GM23248 (cell line): ENCODE measurements at places on chromosomes 11 and 22.

GRCh38 chr11:47686151-47686550 lies 29.0 kb downstream of the AGBL2 start:
- DNase-seq = no peak

- DNase-seq = no peak
Measured at GRCh38 chr11:78195917-78196560, 7.3 kb downstream of the USP35 start.

DNA sequence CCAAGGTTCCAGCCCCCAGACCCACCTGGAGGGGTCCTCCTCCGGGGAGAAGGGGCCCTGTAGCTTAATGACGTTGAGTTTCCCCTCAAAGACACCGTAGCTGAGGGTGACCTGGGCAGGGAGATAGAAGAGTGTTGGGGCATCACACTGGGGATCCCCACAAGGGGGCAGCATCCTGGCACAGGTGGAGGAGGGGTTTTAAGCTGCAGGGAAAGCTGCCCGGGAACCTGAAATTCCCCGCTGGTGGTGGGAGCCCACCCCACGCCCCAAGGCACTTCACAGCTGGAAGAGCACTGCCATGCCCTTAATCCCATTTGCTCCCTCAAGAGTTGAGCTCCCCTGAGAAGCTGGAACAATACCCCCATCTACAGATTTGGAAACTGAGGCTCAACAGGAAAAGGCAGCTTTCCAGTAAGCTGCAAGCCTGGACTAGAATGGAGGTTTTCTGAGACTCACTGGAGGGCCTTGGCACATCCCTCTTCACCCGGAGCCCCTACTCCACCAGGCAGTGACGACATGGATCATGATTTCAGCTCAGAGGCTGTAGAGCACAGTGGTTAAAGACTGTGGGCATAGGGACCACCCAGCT lies 13.7 kb downstream of the MFNG start:
- DNase-seq = peak; percentile 49

DNA sequence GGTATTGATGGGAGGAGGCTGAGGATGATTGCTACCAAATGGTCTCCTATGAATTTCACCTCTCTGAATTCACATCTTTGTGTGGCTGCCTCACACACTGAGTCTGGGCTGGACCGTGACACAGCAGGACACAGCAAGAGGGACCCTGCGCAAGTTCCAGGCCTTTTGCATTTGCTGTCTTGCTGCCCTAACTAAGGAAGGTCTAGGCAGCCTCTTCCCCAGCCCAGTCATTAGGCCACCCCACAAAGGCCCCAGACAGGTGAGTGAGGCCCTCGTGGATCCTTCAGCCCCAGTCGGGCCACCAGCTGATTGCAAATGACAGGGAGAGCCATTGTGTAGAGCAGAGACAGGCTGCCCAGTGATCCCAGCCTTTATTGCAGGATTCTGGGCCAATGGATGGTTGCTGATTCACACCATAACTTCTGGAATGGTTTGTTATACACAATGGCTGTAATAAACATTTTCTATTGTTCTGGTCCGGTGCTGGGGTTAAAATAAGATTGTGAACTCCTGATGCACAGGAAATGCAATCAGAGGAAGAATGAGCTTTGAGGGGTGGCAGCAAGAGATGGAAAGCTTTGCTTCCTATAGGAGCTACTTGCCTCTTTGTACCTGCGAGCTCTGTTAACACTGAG lies 28.5 kb upstream of the CSNK2A3 start:
- DNase-seq = no peak

- DNase-seq = peak; percentile 70
Measured at GRCh38 chr11:64489831-64490441, 101.1 kb upstream of the SLC22A12 start.

- peak; percentile 85 for DNase-seq
Measured at GRCh38 chr22:26550498-26551033, 38.3 kb upstream of the TFIP11 start.

DNA sequence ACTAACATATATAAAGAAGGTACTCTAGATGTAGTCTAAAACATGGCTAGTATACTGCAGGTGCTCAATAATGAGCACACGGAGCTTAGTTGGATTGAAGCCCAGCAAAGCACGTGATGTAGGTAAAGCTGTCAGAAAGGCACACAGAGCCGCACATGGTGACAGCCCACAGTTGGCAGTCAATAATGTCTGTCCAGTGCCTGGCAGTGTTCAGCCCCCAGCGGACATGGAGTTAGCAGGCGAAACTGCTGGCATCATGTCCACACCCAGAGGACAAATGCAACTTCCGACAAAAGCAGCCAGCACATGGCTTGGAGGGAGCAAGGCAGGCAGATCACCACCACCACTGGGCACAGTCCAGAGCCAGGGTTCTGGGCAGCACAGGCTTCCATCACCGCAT lies 43.5 kb upstream of the H19 start:
- DNase-seq = no peak

DNA sequence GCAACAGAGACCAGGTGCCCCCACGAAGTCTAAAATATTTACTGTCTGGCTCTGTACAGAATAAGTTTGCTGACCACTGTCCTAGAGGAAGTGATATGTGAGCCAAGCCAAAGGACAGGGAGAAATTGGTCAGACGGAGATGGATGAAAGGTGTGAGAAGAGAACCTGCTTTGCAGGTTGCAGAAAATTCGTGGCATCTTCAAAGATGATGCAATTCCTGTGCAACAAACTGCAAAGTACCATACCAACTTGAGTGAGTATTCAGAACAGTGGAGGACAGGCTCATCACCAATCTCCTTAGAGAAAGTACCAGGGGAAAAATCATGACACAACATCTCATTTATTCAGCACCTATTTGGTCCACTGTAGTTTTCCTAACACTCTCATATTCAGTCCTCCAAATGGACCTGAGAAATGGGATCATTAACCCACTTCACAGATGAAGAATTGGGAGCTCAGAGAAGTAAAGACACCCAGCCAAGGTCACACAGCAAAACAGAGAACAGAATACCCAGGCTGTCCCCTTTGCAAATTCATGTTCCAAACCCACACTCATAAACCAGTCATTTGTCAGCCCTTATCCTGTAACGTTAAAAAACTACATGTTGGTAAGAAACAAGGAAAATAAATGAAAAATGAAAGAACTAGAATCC lies 536.8 kb downstream of the MIAT start:
- no peak for DNase-seq

GRCh38 chr22:44890416-44891292 lies 119.2 kb downstream of the PHF21B start:
- DNase-seq = no peak

DNA sequence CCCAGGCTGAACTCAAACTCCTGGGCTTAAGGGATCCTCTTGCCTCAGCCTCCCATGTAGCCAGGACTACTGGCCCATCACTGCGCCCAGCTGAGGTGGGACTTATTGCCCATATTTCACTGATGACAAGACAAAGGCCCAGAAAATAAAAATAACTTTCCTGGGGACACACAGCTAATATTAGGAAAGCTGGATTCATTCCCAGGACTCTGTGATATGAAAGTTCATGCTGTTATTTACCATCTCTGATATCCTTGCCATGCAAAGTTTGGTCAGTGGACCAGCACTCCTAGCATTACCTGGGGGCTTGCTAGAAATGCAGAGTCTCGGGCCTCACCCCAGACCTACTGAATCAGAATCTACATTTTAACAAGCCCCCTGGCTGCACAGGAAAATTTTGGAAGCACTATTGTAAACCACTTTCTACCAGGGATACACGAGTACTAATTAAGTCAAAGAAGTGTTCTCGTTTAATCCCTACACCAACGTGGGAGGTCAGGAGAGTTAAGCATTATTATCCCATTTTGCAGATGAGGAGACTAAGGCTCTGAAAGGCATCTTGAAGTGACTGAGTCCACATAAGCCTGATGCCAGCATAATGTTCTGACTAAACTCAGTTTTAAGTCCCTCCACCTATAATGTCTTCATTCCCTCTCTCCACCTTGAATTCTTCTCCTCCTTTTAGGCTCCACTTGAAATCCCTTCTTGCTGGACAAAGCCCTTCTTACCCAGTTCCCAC lies 2.5 kb upstream of the FAM83F start:
- DNase-seq = no peak

DNA sequence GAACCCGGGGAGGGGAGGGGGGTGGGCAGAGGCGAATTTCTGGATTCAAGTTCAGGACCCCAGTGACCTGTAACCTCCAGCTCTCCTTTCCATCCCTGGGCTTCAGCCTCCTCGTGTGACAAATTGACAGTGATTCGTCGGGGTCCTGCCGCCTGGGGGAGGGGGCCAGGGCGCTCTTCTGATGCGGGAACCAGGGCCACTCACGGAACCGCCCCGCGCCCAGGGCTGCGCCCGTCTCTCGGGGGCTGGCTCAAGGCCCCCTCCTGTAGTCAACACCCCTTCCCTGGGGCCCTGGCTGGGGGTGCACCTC lies 92.8 kb upstream of the ANO1 start:
- DNase-seq = no peak

DNA sequence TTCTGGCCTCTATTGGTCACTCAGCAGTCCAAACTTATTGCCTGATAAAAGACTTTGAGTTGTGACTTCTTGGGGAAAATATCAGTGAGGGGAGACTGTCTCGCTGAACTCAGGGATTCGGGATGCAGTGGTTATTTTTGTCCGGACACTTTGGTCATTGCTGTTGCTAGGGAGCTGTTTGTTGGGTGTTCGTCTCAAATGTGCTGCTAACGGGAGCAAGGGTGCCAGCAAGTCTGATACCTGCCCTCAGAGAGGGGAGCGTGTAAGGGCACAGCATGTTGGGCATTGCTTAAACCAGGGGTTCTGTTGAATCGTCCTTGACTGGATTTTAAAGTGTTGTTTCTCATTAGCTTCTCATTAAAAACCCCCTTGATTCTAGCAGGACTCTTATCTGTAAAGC lies 49.2 kb upstream of the SLC25A18 start:
- DNase-seq = no peak

- peak; percentile 36 for DNase-seq
Measured at GRCh38 chr11:79397252-79397651, 43.6 kb downstream of the TENM4 start.

DNA sequence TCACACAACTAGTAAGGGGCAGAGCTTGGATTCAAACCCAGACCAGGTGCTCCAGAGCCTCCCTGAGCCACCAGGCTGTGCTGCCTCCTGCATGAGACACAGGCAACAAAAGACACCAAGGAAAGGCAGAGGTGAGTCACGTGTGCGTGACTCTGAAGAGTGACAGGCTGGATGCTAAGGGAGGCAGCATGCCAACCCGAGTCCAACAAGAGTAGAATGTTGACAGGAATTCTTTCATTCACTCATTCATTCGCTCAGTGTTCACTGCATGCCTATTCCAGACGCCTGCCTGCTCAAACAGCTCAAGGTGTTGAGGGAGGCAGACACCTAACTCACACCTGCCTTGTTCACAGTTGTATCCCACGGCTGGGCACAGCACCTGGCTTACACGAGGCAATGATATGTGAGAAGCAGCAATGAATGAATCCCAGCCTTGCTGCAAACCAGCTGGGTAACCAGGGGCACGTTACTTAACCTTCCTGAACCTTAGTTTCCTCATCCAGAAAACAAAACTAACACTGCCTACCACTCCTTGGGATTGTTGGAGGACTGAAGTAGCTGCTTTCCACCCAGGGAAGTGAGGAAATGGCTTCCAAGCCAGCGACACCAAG lies 73.8 kb upstream of the ARFGAP3 start:
- DNase-seq = peak; percentile 86

GRCh38 chr11:1308743-1309497 lies 512 bp downstream of the TOLLIP start:
- peak; percentile 79 for DNase-seq

- DNase-seq = no peak
Measured at GRCh38 chr11:15602785-15603567, 488.3 kb downstream of the INSC start.

GRCh38 chr11:63869683-63870082 lies 30.8 kb downstream of the MARK2 start:
- no peak for DNase-seq

DNA sequence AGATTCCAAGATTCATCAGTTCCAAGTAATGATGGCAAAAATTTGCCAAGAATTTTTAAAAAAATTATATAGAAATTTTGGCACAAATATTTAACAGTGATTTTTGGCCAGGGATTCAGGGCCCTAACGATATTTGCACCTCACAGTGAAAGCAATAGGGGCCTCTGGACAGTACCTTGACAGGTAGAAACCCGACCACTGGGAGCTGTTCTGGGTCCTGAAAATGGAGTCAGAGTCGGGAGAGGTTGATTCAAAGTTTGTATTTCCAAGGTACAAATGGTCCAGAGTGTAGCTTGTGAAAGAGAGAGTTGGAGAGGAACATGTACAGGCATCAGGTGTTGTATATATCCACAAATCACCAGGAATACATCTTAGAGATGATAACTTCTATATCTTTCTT lies 41.6 kb downstream of the MRGPRX2 start:
- no peak for DNase-seq

DNA sequence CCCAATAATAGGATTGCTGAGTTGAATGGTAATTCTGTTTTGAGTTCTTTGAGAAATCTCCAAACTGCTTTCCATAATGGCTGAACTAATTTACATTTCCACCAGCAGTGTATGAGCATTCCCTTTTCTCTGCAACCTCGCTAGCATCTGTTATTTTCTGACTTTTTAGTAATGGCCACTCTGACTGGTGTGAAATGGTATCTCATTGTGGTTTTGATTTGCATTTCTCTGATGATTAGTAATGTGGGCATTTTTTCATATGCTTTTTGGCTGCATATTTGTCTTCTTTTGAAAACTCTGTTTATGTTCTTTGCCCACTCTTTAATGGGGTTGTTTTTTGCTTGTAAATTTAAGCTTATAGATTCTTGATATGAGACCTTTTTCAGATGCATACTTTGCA lies 97.4 kb downstream of the FDX1 start:
- DNase-seq = peak; percentile 63

DNA sequence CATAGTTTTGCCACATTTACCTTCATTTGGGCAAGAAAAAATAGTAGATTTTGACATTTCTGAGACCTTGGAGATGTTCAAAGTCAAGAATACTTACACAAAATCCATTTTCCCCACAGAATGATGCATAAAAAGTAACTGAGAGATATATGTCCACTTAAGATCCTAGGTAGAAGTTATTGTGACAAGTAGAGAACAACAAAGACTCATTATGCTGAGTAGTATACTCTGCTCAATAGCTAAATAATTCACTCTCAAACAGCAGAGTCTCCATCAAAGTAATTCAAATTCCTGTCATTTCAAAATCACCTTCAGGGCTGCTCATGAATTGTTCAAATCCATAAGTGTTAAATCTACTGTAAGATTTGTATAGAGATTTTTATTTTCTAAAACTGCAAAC lies 35.3 kb downstream of the IMMP1L start:
- DNase-seq = no peak
